ENCODE measurements at places on chromosomes 11 and 22. TPM values are rescaled to one million over a fixed set of nuclear protein-coding genes. Genes with fewer than 3 reads are reported as not detected.

AASDHPPT gene
- 68.0 TPM for polyA plus RNA-seq

OR51B4 gene
- not detected for polyA plus RNA-seq

RFPL3 gene
- polyA plus RNA-seq, result not detected

ASRGL1 gene
- 3.1 TPM for polyA plus RNA-seq

IGLL1 gene
- 0.49 TPM for polyA plus RNA-seq

UFD1 gene
- 37.9 TPM for polyA plus RNA-seq

SMC1B gene
- 0.11 TPM for polyA plus RNA-seq

SIK2 gene
- 21.6 TPM for polyA plus RNA-seq

ADM2 gene
- polyA plus RNA-seq, result 0.63 TPM

SPTBN2 gene
- 14.4 TPM for polyA plus RNA-seq

SORL1 gene
- polyA plus RNA-seq, result not detected

UCP3 gene
- polyA plus RNA-seq, result 1.5 TPM

OR5T2 gene
- polyA plus RNA-seq, result not detected

OR5B17 gene
- not detected for polyA plus RNA-seq

TMEM45B gene
- 0.41 TPM for polyA plus RNA-seq

TTC36 gene
- polyA plus RNA-seq, result 1.9 TPM

RAG2 gene
- 0.62 TPM for polyA plus RNA-seq

POTEH gene
- not detected for polyA plus RNA-seq

OR52N4 gene
- not detected for polyA plus RNA-seq

RTN4R gene
- 5.5 TPM for polyA plus RNA-seq

SERPINH1 gene
- polyA plus RNA-seq, result 255 TPM

MUC2 gene
- polyA plus RNA-seq, result 0.01 TPM

OR10G6 gene
- polyA plus RNA-seq, result not detected

SULT4A1 gene
- 3.8 TPM for polyA plus RNA-seq

OR4C15 gene
- polyA plus RNA-seq, result not detected

MIOX gene
- polyA plus RNA-seq, result not detected

LRRC74B gene
- polyA plus RNA-seq, result 0.07 TPM

PRAME gene
- polyA plus RNA-seq, result not detected

TRIM51 gene
- not detected for polyA plus RNA-seq

C11orf42 gene
- polyA plus RNA-seq, result 0.11 TPM

MUC5AC gene
- not detected for polyA plus RNA-seq

KRTAP5-7 gene
- polyA plus RNA-seq, result not detected

CD3D gene
- not detected for polyA plus RNA-seq

TTLL12 gene
- 13.3 TPM for polyA plus RNA-seq

OPCML gene
- polyA plus RNA-seq, result 1.7 TPM

APLNR gene
- polyA plus RNA-seq, result 93.0 TPM

RFPL1 gene
- not detected for polyA plus RNA-seq

OTOG gene
- not detected for polyA plus RNA-seq

CAVIN3 gene
- polyA plus RNA-seq, result 25.3 TPM

KIRREL3 gene
- polyA plus RNA-seq, result 0.57 TPM

BIRC3 gene
- 7.6 TPM for polyA plus RNA-seq

FXYD6 gene
- polyA plus RNA-seq, result 202 TPM

ME3 gene
- 8.1 TPM for polyA plus RNA-seq

VSIG2 gene
- 1.2 TPM for polyA plus RNA-seq

ACTN3 gene
- 234 TPM for polyA plus RNA-seq

OR4D5 gene
- polyA plus RNA-seq, result not detected

SEC14L6 gene
- polyA plus RNA-seq, result 0.12 TPM

UPB1 gene
- polyA plus RNA-seq, result 0.35 TPM

UBQLN3 gene
- not detected for polyA plus RNA-seq

CYB5R2 gene
- 23.1 TPM for polyA plus RNA-seq

NPAS4 gene
- polyA plus RNA-seq, result 0.08 TPM

TMPRSS6 gene
- 0.09 TPM for polyA plus RNA-seq

PGA3 gene
- not detected for polyA plus RNA-seq

PATE4 gene
- not detected for polyA plus RNA-seq

DRG1 gene
- 82.8 TPM for polyA plus RNA-seq

CADM1 gene
- 29.2 TPM for polyA plus RNA-seq

Data from muscle of arm (tissue), 14 donors.